ENCODE measurements at places on chromosomes 5 and 9.

DNA sequence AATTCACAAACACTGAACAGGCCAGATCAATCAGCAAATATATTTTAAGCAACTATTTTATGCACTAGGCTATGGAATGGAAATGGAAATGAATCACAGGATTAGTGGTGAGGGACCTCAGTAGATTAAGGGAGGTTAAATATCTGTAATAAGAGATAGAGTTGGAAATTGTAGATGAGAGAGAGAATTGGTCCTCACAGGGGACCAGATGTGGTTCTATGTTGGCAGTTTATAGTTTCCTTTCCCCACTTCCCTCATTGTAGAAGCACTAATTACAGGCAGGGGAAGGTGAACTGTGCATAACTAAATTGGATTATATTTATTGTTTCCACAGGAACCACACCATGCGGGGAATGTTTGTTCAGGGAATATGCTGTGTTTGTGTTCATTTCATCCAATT, 496.2 kb downstream of the ARHGEF28 start:
- DNase-seq, result no peak

GRCh38 chr5:69502767-69503488, 10.3 kb downstream of the OCLN start:
- DNase-seq, result no peak

GRCh38 chr5:55758231-55758630, 20.4 kb downstream of the DDX4 start:
- DNase-seq, result no peak

DNA sequence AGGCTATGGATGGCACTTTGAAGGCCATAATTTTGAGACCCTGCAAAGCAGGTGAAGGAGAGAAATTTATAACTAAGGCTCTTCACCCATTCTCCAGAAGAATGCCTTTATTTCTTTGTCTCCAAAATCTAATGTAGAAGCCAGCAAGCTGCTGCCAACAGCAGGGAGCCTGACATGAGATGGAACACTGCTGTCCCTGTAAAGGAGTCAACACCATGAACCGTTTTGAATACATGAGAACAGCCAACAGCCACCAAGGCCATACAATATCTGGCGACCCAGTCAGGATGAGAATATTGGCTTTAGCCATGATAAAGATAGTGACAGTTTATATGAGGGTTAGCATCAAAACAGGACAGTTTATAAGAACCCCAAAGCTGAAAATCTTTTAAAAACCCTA, 121.2 kb upstream of the LIFR start:
- DNase-seq, result no peak

- DNase-seq, result no peak
These were observed 1.2 kb downstream of the CDC14B start for GRCh38 chr9:96618209-96619123.

- no peak for DNase-seq
These were observed 45.3 kb upstream of the NCS1 start for GRCh38 chr9:130126721-130127433.

DNA sequence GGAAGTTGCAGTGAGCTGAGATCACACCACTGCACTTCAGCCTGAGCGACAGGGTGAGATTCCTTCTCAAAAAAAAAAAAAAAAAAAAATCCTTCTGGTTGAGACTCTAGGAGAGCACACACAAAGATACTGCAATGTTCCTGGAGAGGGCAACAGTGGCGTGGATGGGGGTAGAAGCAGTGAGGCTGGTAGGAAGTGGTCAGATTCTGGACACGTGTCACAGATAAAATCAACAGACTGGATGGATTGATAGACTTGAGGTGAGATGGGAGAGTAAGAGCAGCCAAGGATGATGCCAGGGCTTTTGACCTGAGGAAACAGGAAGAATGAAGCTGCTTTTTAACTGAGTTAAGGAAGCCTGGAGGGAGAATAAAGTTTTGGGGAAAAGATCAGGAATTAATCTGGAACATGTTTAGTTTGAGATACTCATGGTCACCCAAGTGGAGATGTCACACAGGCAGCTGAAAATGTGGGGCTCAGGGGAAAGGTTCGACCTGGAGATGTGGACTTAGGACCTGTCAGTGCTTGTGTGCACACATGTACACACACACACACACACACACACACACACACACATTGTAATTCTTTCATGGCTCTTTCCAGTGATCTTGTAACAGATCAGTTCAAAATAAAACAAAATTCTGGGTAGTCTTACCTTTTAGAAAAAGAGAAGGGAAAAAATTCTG, 88.1 kb downstream of the FANCC start:
- DNase-seq, result no peak

GRCh38 chr5:74064911-74065310, 438.9 kb downstream of the ARHGEF28 start:
- no peak for DNase-seq

GRCh38 chr9:4144869-4145268, 155.0 kb downstream of the GLIS3 start:
- no peak for DNase-seq

DNA sequence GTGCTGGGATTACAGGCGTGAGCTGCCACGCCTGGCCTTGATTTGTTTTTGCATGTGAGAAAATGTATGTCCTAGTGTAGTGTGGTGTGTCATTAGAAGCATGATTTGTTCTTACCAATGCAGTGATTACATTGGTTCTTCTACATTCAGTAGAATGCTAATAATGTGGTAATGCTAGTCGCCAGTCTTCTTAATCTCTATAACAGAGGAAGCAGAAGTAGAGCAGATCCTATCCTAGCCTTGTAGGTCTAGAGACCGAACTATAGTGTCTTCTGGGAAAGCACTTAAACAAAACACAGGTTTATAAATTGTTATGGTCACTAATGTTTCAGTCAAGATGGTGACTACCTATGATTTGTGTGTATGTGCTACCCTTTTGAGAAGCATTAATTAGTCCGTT, 197.5 kb upstream of the DMRT1 start:
- no peak for DNase-seq

DNA sequence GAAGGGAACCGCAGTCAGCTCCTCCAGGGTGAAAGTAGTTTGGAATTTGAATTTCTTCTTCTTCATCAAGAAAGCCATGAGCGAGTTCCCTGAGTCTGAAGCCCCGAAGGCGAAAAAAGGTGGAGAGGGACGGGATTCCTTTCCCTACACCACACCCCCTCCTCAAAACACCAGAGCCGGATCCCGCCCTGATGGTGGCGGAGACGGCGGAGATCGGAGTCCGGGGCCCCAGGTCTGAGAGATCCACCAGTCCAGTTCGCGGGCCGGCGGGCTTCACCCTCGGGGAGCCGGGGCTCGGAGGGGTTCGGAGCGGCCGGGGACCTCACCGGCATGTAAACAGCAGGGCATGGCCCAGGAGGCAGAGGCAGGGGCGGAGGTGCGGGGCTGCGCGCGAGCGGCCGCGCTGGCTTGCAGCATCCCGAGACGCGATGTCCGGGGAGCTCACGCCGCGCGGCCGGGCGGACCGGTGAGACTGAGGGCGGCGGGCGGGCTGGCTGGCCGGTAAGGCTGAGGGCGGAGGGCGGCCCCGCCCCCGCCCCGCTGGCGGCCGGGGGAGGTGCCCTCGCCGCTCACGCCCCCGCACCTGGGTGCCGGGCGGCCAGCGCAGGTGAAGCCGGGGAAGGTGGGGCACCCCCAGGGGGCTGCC, 606 bp downstream of the EEIG1 start:
- peak; percentile 49 for DNase-seq

- peak; percentile 33 for DNase-seq
These were observed 4.4 kb upstream of the ST6GALNAC6 start for GRCh38 chr9:127903557-127904475.

GRCh38 chr5:170525470-170526211, 21.8 kb downstream of the KCNIP1 start:
- DNase-seq, result no peak

GRCh38 chr5:132263548-132264261, 6.2 kb downstream of the PDLIM4 start:
- DNase-seq, result no peak

DNA sequence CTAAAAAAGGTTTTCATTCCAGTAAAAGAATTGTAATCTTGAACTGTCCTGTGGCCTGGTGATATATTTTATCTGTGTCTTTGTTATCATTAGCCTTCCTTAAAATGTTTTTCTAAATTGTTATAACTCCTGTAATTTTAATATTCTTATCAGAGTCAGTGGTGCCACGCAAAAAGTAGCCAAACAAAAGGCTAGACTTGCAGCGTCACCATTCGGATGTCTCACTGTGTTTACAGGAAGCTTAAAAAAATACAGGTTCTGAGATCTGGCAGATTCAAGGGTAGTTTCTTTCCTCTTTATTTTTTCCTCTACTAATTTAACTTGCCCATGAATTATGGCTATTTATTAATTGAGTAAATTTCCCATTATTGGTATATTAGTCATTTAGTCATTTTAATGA, 362.3 kb downstream of the MAT2B start:
- no peak for DNase-seq

DNA sequence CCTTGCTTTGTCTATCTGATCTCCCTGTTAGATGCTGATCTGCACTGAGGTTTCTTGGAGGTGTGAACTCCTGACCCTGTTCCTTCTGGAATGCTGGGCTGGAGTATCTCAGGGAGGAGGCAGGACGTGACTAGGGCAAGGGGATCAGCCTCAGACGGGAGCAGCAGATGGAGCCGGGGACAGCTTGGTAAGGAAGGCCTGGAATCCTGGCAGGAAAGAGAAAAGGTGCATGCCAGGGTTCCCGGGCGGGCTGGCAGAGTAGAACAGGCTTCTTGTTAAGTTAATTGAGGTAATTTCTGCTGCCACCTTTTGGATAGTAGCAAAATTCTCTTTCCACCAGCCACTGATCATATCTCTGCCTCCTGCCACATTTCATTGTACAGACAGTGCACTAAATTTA, 180.9 kb downstream of the ZNF462 start:
- DNase-seq, result no peak

DNA sequence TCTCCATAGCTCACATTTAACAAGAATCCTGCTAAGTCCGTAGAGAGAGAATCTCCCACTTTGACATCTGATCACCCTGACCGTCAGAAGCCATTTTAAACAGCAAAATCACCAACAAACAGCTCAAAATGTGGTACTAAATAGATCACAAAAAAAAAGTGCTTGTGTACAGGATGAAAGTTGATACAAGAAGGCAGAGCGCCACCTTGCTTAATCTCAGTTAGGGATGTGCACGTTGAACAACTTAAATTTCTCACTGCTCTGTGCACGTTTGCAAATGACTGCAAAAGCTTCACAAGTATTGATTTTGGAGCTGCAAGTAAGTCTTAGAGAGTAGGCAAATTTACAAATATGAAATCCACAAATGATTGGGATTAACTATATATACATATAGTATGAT, 63.1 kb upstream of the NREP start:
- DNase-seq, result no peak

GRCh38 chr9:114205171-114206015, 50.1 kb downstream of the COL27A1 start:
- DNase-seq, result no peak

GRCh38 chr5:111719773-111720172, 37.2 kb downstream of the NREP start:
- DNase-seq, result no peak

- no peak for DNase-seq
These were observed 283.5 kb downstream of the ARHGEF28 start for GRCh38 chr5:73909474-73909873.

DNA sequence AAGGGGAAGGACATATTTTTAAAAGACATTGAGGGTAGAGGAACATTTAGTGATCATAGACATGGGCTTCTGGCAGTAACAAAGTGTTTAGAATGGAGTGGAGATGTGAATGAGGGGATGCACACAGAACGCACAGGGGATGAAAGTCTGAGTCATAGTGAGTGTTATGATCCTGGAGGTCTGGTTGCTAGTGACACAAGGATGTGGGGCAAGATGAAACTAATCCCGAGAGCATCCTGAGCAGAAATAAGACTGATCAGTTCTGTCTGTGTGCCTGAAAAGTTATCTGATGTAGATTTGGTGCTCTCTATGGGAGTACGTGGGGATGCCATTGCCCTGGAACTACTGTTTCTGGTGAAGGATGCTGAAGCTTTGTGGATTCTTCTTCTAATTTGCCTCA, 141.1 kb downstream of the CHSY3 start:
- no peak for DNase-seq

- no peak for DNase-seq
These were observed 3.9 kb downstream of the MEGF9 start for GRCh38 chr9:120710110-120710981.

DNA sequence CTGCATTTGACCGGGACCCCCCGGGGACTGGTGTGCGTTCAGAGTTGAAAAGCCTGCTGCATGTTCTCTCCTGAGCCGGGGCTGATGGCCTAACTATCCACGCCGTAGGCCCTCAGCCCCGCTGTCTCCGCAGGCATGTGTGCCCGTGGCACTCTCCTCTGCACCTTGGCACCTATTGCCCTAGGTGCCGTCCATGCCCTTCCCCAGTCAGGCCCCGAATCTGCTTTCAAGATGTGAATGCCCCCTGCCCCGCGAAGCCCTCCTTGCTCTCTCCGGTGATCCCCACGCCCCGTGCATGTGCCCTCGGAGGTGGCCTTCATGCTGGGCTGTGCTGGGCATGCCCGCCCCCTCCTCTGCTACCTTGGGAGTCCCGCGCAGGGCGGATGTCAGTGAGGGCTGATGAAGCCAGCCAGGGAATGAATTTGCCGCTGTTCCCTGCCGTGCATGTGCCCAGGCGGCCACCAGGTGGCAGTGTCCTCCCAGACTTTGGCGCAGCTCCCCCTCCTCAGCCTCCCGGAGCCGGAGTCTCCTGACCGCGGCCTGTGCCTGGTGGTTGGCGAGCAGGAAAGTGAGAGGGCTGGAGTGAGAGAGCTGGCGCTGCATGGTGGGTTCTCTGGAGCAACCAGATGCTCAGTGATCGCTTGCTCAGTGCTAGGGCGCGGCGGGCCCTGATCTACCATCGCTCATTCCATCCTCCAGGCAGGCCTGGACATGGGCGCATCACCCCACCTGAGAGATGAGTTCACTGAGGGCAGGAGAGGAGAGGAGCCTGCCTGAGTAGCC, 112.9 kb upstream of the LMX1B start:
- peak; percentile 30 for DNase-seq

- DNase-seq, result peak; percentile 37
These were observed 32.4 kb upstream of the C5orf24 start for GRCh38 chr5:134813407-134813806.

GRCh38 chr9:130104491-130105193, 50.9 kb downstream of the GPR107 start:
- DNase-seq, result no peak

DNA sequence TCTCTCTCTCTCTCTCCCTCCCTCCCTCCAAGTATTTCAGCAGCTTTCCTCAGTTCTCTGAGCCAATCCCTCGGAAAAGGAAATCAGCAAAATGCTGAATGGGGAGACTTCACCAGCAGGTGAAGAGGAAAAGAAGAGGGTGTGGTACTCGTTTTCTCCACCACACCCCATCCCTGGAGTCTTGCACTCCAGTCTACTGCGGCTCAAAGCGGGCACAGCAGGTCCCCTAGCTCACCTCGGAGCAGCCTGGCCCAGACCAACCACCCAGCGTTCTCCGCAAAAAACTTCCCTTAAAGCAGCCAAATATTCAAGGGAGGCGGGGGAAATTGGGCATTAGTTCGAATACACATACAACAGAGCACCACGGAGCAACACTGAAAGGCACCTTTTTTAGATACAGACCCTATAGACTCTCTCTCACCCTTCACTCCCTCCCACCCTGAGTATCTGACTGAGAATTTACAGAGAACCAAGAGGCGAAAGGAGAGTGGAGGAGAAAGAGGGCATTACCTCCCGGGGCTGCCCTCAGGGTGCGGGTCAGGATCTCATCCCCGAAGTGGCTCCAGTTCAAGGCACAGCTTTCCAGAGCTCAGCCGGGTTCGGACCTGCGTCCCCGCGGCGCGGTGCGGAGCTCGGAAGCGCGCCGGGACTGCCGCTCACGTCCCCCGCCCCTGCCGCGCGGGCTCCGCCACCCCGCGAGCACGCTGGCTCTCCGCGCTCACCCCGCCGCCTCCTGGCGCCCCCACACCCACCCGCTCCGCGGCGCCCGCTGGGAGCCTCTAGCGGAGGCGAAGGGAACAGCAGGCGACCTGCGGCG, 1638.5 kb upstream of the C9orf72 start:
- DNase-seq, result no peak

Measured in T-helper 2 cell (primary cell).